Activated CD4-positive, CD25-positive, alpha-beta regulatory T cell treated with anti-CD3 and anti-CD28 coated beads, Interleukin-2, amount 50 U/mL, for 24 hours (primary cell): ENCODE measurements at places on chromosomes 16 and 17.

DNA sequence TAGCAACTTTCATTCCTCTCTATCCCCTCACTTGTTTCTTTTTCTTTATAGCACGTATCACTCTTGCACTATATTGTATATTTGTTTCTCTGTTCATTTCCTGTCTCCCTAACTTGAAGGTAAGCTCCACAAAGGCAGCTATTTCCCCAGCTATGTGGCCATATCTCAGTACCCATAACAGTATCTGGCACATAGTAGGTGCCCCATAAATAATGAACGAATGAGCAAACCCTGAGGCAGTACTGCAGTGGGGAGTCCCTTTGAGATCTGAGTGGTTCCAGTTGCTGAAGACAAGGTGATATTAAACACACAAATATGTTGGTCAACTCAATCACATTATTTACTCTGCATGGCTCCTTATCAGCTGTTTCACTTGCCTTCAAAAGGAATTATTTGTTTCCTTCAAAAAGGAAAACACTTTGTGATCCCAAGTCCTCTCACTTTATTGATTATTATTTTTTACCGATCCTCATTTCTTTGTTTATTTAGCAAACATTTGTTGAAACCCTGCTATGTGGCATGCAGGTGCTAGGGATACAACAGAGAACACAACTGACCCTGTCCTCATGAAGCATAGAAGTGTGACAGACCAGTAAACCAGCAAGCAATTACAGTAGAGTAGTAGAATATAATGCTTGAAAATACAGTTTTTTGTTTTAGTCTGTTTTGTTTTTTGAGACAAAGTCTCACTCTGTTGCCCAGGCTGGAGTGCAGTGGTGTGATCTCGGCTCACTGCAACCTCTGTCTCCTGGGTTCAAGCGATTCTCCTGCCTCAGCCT is 5.7 kb upstream of the ADAP2 start:
- no peak for ATAC-seq

DNA sequence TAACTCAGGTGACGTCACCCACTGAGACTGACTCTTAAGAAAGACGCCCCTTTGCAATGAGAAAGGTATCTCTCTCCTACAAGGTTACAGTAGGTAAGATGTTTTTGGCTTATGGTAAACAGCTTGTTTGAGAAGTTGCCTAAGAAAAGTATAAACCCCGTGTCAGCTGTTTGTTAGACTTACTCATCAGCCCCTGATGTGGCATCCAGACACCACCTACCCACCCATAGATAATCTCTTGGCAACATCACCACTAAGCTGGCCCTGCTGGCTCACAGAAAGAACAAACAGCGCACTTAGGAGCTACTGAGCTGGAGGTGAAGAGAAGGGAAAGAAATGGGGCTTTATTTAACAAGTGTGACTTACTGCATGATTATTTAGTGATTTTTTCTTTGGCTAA is 121.0 kb downstream of the PARN start:
- ATAC-seq = no peak

DNA sequence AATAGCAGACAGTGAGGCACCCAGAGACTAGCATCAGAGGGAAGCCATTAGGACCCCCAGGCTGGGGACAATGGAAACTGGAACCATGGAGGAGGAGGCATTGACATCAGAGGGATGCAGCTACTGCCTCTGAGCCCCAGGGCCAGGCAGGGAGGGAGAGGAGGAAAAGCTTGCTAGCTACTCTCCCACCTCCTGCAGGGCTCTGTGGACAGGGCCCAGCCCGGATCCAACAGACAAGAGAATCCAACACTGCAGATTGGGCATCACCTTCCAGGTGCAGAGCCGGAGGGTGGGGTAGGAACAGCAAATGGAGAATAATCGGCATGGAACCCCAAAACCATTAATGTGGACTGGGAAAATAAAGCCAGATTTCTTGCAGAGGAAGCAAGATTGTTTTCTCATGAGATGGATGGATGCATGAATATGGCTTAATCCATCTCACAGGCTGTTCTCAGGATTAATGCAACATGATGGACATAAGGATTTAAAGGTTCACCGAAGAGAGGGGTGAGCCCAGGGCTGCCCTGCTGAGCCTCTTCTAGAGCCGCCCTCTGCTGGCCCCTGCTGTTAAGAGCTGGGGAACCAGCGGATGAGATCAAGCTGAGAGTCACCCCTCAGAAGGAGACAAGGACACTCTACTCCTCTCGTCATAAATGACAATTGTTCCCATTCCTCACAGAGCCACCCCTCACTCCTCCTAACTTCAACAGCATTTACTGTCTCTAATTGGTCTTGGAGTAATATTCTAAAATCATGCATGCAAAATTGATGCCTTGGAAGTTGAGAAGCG is 48.8 kb downstream of the DNAH3 start:
- ATAC-seq = peak; percentile 30

- ATAC-seq = no peak
Observed at GRCh38 chr17:61010661-61011170, 333.1 kb downstream of the BCAS3 start.

DNA sequence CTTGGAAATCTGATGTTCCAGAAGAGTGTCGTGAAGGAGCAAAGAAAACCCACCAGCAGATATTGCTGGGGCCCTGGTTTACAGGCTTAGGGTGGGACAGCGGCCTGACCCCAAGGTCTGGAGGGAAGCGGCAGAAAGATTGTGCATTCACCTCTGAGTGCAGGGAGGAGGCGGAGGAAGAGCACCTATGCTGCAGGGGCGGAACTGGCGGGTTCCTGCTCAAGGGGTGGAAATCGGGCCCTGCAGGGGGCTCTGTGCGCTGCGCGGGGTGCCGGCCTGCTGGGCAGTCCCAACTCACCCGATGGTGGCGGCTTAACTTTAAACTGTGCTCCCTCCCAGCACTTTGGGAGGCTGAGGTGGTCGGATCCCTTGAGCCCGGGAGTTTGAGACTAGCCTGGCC is 47.5 kb downstream of the COX4I1 start:
- no peak for ATAC-seq

DNA sequence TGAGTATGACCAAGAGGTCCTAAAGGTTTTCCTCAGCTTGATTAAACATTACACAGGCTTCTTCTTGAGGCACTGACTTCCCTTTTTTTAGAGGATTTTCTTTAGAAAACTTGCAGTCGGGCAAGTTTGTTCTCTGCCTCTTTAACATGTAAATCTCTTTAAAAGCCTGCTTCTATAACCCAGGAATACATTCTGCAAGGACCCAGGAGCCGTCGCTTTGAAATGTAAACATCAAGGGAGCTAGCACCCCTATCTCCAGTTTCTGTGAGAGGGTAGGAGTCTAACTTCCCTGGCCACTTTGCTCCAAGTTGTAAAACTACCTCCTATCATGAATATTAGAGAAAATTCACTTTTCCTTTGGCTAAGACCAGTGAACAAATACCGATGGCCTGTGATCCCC is 201.5 kb upstream of the CPHXL start:
- ATAC-seq = no peak

- ATAC-seq = no peak
Observed at GRCh38 chr17:71117466-71117865, 948.1 kb downstream of the KCNJ2 start.

- no peak for ATAC-seq
Observed at GRCh38 chr16:820748-821147, 20.2 kb upstream of the GNG13 start.

DNA sequence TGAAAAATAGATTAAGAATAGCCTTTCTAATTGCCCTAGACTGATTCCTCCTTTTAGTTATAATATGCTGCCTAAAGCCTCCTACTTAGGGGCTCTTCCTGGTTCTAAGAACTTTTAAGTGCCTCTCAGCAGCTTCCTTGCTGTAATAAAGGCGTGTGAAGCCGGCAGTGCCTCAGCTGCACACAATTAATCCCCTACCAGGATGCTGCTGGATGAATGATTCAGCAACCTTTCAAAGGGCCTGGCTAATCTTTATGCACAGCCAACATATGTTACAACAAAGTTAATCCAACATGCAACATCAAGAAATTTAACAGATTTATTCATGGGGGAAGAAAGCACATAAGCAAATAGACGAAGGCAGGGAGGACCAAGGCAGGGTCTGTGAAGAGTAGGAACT is 145.2 kb downstream of the PMP22 start:
- ATAC-seq = no peak

GRCh38 chr16:68453816-68454215 is 5.5 kb upstream of the SMPD3 start:
- no peak for ATAC-seq

DNA sequence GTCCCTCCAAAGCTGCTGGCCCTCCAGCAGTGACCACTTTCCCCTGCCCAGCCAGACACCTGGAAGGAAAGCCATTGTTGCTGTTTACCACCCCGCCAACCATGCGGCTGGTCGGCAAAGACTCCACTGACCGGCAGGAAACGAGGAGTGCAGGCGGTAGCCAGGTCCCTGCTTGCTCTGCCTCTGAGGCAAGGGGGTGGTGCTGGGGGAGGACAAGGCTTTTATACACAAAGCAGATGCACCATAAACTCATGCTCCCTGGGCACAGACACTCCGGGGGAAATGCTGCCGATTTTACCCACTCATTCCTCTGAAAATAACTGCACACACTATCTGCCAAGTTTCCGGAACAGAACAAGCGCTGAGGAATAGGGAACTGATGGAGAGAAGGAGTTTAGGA is 62.8 kb upstream of the GRIN2A start:
- no peak for ATAC-seq

DNA sequence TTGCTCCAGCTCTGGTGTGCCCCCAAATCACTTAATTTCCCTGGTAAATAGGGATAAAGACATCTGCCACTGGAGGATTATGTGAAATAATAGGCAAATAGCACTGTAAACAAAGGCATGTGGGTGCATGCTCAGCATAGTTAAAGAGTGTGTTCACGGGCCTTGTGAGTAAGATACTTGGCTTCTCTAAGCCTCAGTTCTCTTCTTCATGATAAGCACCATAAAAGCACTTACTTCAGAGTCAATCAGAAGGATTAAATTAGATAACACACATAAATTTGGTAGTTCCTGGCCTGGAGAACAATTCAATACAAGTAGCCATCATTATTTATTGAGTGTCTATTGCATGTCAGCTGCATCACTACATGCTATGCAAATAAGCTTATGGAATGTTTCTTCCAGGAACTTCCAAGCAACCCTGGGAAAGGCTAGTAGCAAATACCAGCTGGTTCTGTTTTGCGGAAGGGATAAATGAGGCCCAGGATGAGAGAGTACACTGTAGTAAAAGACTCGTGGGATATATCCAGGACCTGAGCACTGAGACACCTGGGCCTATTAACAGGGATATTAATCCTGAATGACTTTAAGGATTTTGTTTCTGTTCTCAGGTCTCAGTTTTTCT is 14.5 kb downstream of the CCL11 start:
- ATAC-seq = no peak
